ENCODE measurements at places on chromosomes 3 and 15. TPM values are rescaled to one million over a fixed set of nuclear protein-coding genes. Genes with fewer than 3 reads are reported as not detected.

DNA sequence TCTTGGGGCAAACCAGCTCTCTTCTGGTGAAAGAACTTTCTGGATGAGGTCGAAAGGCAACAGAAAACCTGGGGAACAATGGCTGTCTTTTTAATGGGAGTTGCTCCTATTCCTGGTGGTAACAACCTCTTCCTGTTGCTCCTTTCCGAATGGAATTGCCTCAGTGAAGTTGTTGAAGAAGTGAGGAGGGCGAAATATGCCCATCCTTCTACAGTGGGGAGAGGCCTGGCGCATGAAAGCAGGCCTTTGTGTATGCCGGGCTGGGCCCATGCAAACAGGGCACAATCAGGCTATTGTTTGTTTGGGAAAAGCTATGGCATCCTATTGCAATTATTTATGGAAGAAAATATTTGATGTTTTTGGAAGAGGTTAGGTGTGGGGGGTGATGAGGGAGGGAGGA, 166.9 kb downstream of the IGF1R start:
- no peak overlapping the region for H3K4me3 ChIP-seq
- no peaks in the 10 kb centered on the region for H3K36me3 ChIP-seq
- peaks cover 3% of the 10 kb centered on the region for H3K4me1 ChIP-seq
- no peak for DNase-seq
- H3K27me3 ChIP-seq: no peaks in the 10 kb centered on the region

- H3K27ac ChIP-seq: no peak overlapping the region
- no peaks in the 10 kb centered on the region for H3K36me3 ChIP-seq
- H3K4me1 ChIP-seq: no peaks in the 10 kb centered on the region
- H3K27me3 ChIP-seq: no peaks in the 10 kb centered on the region
- no peak overlapping the region for H3K4me3 ChIP-seq
- no peak for DNase-seq
Measured at GRCh38 chr3:138445236-138445635, 10.8 kb downstream of the ESYT3 start.

DNA sequence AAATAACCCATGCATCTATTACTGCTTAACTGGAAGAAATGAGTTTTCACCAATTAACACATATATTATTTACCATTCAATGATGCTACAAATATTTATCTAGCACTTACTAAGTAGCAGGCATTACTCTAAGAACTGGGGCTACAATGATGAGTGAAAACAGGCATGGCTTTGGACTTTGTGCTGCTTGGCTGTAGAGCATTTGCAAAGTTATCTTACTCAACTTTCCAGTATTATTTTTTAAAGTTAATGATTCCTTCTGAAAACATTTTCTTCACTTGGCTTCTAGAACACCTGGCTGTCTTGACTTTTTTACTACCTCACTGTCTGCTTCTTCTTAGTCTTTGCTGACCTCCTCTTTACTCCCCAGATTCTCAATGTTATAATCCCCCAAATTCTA, 1.8 kb downstream of the C3orf33 start:
- no peaks in the 10 kb centered on the region for H3K36me3 ChIP-seq
- no peak for DNase-seq
- no peak overlapping the region for H3K4me3 ChIP-seq
- H3K27ac ChIP-seq: no peak overlapping the region

The CPNE9 gene
- total RNA-seq: 0.13 TPM

The RPL14 gene
- 1,134 TPM for total RNA-seq

DNA sequence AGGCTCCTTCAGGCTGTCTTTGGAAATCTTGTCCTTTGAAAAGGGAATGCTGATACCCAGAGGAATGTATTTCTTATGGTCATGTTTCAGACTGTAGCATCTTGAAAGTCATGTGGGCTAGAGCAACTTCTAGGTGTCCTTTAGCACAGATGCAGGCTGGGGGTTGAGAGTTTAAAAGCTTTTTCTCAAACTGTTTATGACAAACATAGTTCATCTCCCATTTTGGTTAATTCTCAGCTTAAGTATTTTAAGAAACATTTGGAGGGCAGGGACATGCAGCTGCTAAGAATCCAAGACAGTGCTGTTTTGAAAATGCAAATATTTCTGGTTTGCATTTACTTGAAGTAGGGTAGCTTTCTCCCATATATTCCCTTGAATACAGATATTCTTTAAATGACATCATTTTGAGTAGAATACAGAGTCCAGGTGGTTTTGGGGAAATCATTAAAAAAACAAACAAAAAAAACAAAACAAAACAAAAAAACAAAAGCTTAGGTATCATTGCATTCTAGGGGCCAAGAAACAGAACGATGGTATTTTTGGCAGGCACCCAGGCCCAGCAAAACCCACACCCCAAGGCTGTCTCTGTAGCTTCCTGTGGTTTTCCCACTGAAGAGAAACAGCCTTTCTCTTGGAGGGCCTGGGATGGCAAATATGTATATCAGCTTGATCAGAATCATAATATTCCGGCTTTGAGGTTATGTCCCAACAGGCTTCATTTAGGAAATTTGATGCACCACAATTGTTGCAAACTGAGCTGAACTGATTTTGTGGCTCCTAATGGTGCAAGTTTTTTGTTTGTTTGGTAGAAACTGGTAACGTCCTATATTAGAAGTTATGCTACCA, 120.0 kb downstream of the ATG7 start:
- H3K36me3 ChIP-seq: no peaks in the 10 kb centered on the region
- H3K4me1 ChIP-seq: no peaks in the 10 kb centered on the region
- H3K4me3 ChIP-seq: no peak overlapping the region

The ABCC5 gene
- total RNA-seq: 35.1 TPM

DNA sequence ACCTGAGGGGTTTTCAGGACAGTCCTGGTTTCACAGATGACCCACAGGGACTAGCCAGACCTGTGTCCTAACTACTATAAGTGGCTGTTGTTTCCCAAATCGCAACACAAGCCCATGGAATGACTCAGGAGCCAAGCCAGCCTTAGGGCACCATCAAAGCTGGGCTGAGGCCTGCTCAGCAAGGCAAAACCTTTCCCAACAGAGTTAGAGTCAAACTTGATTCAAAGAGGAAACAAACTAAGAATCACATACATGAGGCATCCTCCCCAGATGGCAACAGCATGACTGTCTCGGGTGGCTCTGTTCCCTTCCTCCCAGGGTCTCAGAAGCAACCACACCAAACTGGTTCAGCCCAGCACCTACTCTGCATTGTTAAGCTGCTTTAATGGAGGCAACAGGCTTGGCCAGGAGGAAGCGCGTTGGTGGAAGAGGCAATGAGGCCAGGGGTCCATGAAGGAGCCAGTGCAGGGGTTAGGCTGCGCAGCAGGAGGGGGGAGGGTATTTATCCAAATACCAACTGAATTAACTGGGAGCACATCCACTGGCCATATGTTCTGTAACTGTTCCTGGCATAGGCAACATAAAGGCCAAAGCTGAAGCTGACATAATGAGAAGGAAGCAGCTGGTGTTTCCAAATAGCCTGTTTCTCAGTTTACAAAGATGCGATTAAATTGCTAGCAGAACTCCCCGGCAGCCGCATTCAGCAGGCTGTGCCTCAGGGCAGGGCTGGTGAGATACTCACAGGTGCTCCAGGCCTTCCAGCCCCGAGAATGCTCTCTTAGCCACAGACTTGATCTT, 102.4 kb downstream of the LRIG1 start:
- no peak overlapping the region for H3K27ac ChIP-seq
- H3K36me3 ChIP-seq: no peaks in the 10 kb centered on the region
- no peaks in the 10 kb centered on the region for H3K4me1 ChIP-seq

- no peak overlapping the region for H3K27ac ChIP-seq
- H3K27me3 ChIP-seq: no peaks in the 10 kb centered on the region
- H3K4me1 ChIP-seq: no peaks in the 10 kb centered on the region
- DNase-seq: no peak
Measured at GRCh38 chr3:108051005-108051404, 39.8 kb downstream of the CD47 start.

The ABHD14A gene
- total RNA-seq: 11.3 TPM

The FILIP1L gene
- 3.2 TPM for total RNA-seq

DNA sequence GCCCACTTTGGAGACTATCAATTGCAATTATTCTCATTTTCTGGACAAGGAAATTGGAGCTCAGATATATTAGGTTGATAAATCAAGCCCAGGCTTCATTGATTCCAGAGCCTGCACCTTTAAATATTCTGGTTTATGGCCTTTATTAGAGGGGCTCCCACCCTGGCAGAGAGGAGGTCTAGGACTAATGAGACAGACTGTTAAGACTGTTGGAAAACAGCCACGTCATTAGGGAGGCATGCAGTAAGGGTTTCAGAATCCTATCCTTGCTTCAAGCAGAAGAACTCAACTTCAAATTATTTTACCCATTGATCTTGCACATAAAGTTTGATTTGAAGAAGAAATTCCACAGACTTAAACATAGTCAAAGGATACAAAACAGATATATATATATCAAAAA, 33.8 kb upstream of the KCNH8 start:
- no peak overlapping the region for H3K4me3 ChIP-seq
- H3K4me1 ChIP-seq: no peaks in the 10 kb centered on the region
- no peaks in the 10 kb centered on the region for H3K27me3 ChIP-seq
- H3K27ac ChIP-seq: no peak overlapping the region
- DNase-seq: no peak

DNA sequence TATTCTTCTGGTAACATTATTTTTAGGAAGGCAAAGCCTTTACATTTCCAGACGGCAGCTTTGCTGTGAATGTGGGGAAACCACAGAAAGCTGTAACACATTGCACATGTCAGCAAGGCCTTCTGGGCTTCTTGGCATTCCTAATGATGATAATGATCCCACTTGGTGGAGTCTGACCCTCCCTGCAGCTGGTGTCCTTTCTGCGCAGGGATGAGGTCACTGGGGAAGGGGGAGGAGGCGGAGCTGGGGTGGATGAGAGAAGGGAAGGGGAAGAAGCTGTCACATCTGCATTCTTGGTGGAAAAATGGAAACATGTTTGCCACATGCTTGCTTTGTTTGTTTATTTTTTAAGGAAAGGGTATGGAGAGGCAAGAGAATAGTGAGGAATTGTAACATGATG, 68.6 kb downstream of the FILIP1L start:
- H3K36me3 ChIP-seq: no peaks in the 10 kb centered on the region
- H3K4me3 ChIP-seq: no peak overlapping the region
- peak overlapping the region; percentile 91 for H3K27ac ChIP-seq
- no peaks in the 10 kb centered on the region for H3K27me3 ChIP-seq
- no peak for DNase-seq

GRCh38 chr3:194049394-194049793, 86.6 kb upstream of the HES1 start:
- no peak for DNase-seq
- H3K4me3 ChIP-seq: no peak overlapping the region
- H3K4me1 ChIP-seq: no peaks in the 10 kb centered on the region
- no peak overlapping the region for H3K27ac ChIP-seq

DNA sequence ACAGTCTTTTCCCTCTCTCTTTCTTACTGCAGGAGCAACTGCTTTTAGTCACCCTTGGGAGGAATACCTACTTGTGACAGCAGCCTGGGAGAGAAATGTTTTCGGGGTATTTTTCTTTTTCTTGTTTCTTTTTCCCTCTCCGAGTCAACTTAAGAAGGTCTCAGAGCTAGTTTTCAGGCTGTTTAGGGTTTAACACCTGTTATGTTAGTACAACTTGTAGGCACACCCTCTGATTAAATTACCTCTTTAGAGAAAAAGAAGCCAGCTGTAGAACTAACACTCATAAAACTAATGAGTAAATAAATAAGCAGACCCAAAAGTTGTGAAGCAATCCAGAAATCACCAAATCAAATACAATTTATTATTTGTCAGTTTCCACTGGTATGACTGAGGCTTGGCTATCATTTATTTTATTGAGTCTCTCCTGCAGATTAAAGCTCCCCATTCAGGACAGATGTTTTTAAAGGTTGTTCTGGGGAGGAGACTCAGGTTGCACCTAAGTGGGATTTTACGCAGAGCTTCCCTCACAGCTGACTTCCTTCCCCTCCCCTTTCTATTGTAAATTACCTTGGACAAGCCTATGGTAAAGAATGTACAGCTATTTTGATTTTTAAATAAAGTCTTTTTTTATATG, 112.5 kb downstream of the FOXB1 start:
- no peak overlapping the region for H3K4me3 ChIP-seq
- H3K27ac ChIP-seq: peak overlapping the region; percentile 9
- H3K36me3 ChIP-seq: no peaks in the 10 kb centered on the region
- H3K27me3 ChIP-seq: no peaks in the 10 kb centered on the region
- H3K4me1 ChIP-seq: peaks cover 9% of the 10 kb centered on the region

- peak within 1 kb of the TSS; percentile 67 for H3K27ac ChIP-seq
- H3K4me3 ChIP-seq: peak within 1 kb of the TSS; percentile 82
- DNase-seq: no peak
- H3K4me1 ChIP-seq: peaks cover 6% of the 10 kb centered on the region
- H3K27me3 ChIP-seq: 0 out of 2 replicates have a peak, but pooled peaks cover 2% of the 10 kb centered on the region
Measured at GRCh38 chr15:64911311-64912186, at the start of gene ANKDD1A. ANKDD1A (plus strand) TSS chr15:64911902; CDS start chr15:64911931, 29 bp downstream.

The GUCA1C gene
- not detected for total RNA-seq

- H3K4me3 ChIP-seq: no peak overlapping the region
- no peak for DNase-seq
- no peaks in the 10 kb centered on the region for H3K36me3 ChIP-seq
- peak overlapping the region; percentile 64 for H3K27ac ChIP-seq
Measured at GRCh38 chr15:78977591-78978347, 32.9 kb upstream of the CTSH start.

The TM4SF1 gene
- 1,063 TPM for total RNA-seq

The TGM4 gene
- 0.46 TPM for total RNA-seq

- no peak overlapping the region for H3K4me3 ChIP-seq
- no peaks in the 10 kb centered on the region for H3K36me3 ChIP-seq
- H3K27me3 ChIP-seq: 0 out of 2 replicates have a peak, but pooled peaks cover 2% of the 10 kb centered on the region
- no peak overlapping the region for H3K27ac ChIP-seq
- DNase-seq: no peak
Measured at GRCh38 chr3:43872901-43873300, 182.2 kb downstream of the ABHD5 start.

GRCh38 chr3:141876381-141876890, at the start of gene ATP1B3:
ATP1B3 (plus strand) TSS chr3:141876643; CDS start chr3:141876802, 159 bp downstream.
- H3K27ac ChIP-seq: peak within 1 kb of the TSS; percentile 95
- peaks cover 11% of the 10 kb centered on the region for H3K4me1 ChIP-seq
- no peaks in the 10 kb centered on the region for H3K27me3 ChIP-seq
- no peaks in the 10 kb centered on the region for H3K36me3 ChIP-seq
- DNase-seq: no peak

- H3K36me3 ChIP-seq: no peaks in the 10 kb centered on the region
- no peak overlapping the region for H3K4me3 ChIP-seq
- no peak overlapping the region for H3K27ac ChIP-seq
- peak; percentile 5 for DNase-seq
- H3K4me1 ChIP-seq: no peaks in the 10 kb centered on the region
Measured at GRCh38 chr3:31132132-31132769, 237.8 kb upstream of the GADL1 start.

GRCh38 chr15:75164625-75165350, 36.9 kb upstream of the C15orf39 start:
- H3K4me1 ChIP-seq: no peaks in the 10 kb centered on the region
- H3K27ac ChIP-seq: no peak overlapping the region
- DNase-seq: no peak
- H3K4me3 ChIP-seq: no peak overlapping the region
- no peaks in the 10 kb centered on the region for H3K27me3 ChIP-seq

- no peak overlapping the region for H3K27ac ChIP-seq
- H3K4me1 ChIP-seq: peaks cover 8% of the 10 kb centered on the region
- H3K36me3 ChIP-seq: no peaks in the 10 kb centered on the region
- H3K4me3 ChIP-seq: no peak overlapping the region
- no peaks in the 10 kb centered on the region for H3K27me3 ChIP-seq
Measured at GRCh38 chr3:171622126-171622525, 161.9 kb upstream of the TNIK start.

- no peaks in the 10 kb centered on the region for H3K27me3 ChIP-seq
- H3K4me3 ChIP-seq: peak overlapping the region; percentile 32
- peaks cover 91% of the 10 kb centered on the region for H3K4me1 ChIP-seq
- DNase-seq: peak; percentile 75
- peaks cover 4% of the 10 kb centered on the region for H3K36me3 ChIP-seq
- H3K27ac ChIP-seq: peak overlapping the region; percentile 94
Measured at GRCh38 chr15:70701891-70702568, 61.3 kb downstream of the UACA start.

GRCh38 chr3:99872923-99873254, 55.2 kb downstream of the CMSS1 start:
- H3K27ac ChIP-seq: no peak overlapping the region
- no peak overlapping the region for H3K4me3 ChIP-seq
- H3K27me3 ChIP-seq: no peaks in the 10 kb centered on the region
- no peak for DNase-seq

Measured in Panc1 (cell line).